ENCODE measurements at places on chromosomes 12 and 14.

GRCh38 chr14:73476451-73476931, 14.2 kb upstream of the RIOX1 start:
- no peak for DNase-seq

DNA sequence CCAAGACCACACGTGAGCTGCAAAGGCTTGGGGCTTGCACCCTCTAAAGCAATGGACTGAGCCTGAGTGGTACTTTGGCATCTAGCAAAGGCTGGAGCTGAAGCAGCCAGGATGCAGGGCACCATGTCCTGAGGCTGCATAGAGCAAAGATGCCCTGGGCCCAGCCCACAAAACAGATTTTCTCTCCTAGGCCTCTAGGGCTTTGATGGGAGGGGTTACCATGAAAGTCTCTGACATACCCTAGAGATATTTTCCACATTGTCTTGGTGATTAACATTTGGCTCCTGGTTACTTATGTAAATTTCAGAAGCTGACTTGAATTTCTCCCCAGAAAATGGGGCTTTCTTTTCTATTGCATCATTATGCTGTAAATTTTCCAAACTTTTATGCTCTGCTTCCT, 438.3 kb downstream of the SLC16A7 start:
- DNase-seq, result no peak

DNA sequence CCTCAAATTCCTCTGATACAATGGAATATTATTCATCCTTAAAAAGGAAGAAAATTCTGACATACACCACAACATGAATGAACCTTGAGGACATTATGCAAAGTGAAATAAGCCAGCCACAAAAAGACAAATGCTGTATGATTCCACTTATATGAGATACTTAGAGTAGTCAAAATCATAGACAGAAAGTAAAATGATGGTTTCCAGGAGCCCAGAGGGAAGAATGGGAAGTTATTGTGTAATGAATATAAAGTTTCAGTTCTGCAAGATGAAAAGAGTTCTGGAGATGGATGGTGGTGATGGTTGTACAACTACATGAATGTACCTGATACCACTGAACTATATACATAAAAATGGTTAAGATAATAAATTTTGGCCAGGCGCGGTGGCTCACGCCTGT, 18.3 kb downstream of the VWF start:
- DNase-seq, result no peak

- DNase-seq, result no peak
Observed at GRCh38 chr12:42017051-42017450, 127.6 kb downstream of the GXYLT1 start.

GRCh38 chr14:97726676-97727075, 929.5 kb downstream of the VRK1 start:
- DNase-seq, result no peak

Data from NCI-H526 (cell line).